ENCODE measurements at places on chromosomes 2 and 18.

DNA sequence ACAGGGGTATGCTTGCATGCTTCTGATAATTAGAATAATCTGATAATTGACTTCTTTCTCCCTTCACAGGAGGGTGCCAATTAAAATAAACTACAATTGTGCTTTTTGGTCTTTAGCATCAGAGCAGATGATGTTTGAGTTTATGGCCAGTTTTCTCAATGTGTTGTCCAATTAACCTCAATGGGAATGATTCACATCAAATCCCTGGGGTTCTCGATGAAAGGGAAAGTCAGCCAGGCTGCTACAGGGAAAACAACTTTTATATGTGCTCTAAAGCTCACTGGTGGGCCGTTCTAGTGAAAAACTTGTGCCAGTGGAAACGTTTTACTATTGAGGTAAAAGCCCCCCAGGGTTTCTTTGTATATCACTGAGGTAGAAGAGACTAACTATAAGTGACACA lies 887.3 kb upstream of the CRIM1 start:
- no peak for DNase-seq

GRCh38 chr18:48351216-48352050 lies 57.8 kb downstream of the ZBTB7C start:
- DNase-seq = no peak

DNA sequence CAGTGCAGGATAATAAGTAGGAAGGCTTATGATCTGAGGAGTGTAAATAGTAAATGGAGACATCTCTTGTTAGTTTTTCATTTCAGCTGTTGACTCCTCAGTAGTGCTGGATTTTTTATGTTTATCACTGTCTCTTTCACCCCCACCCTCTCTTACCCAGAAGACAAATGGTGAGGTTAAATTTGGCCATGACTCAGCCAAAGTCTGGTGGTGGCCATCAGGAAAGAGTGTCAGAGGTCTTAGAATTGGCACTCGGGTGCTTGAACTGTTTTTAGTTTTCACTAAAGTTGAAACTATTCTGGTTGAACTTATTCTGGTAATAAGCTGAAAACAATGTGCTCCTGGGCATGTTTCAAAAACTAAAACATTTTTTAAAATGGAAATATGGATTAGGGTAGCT lies 123.3 kb downstream of the FHOD3 start:
- no peak for DNase-seq

- DNase-seq = no peak
Measured at GRCh38 chr2:187552828-187553681, 1.2 kb downstream of the TFPI start.

DNA sequence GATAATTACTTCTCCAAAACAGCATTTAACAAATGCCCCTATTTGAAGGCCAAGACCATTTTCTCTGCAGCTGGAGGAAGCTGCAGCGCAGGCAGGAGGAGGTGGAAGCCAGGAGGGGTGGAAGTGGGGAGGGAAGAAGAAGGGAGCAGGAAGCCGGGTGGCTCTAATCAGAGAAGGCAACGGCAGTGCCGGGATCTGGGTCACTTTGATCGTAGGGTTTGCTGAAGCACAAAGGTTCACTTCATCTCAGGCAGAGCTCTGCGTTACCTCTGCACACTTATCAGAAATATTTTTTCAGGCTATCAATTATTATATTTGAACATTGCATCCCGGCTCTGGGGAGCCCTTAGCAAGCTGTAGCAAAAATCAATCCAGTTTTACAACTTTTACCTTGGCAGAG lies 315.8 kb upstream of the POU3F3 start:
- DNase-seq = no peak
